Left renal cortex interstitium (tissue), 4 donors: ENCODE measurements at places on chromosomes 6 and 20.

GRCh38 chr20:3910853-3911252 lies 21.7 kb downstream of the PANK2 start:
- no peak for DNase-seq

- DNase-seq: no peak
These were observed 5.3 kb upstream of the NKX2-2 start for GRCh38 chr20:21519136-21519584.

DNA sequence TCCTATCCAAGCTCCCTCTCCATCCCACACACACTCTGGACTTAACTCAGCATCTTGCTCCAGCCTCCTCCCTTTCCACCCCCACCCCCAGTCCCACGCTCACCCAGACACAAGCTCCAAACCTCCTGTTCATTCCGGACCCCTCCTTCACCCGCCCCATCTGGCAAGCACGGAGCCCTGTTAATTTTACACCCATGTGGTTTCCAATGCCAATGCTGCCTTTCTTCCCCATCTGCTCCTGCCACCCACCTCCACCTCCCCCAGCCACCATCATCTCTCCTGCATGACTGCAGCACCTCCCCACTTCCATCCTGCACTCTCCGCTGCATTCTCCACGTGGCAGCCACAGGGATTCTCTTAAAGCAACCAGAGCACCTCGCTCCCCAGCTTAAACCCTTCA lies 9.9 kb upstream of the CDK5RAP1 start:
- DNase-seq: no peak

DNA sequence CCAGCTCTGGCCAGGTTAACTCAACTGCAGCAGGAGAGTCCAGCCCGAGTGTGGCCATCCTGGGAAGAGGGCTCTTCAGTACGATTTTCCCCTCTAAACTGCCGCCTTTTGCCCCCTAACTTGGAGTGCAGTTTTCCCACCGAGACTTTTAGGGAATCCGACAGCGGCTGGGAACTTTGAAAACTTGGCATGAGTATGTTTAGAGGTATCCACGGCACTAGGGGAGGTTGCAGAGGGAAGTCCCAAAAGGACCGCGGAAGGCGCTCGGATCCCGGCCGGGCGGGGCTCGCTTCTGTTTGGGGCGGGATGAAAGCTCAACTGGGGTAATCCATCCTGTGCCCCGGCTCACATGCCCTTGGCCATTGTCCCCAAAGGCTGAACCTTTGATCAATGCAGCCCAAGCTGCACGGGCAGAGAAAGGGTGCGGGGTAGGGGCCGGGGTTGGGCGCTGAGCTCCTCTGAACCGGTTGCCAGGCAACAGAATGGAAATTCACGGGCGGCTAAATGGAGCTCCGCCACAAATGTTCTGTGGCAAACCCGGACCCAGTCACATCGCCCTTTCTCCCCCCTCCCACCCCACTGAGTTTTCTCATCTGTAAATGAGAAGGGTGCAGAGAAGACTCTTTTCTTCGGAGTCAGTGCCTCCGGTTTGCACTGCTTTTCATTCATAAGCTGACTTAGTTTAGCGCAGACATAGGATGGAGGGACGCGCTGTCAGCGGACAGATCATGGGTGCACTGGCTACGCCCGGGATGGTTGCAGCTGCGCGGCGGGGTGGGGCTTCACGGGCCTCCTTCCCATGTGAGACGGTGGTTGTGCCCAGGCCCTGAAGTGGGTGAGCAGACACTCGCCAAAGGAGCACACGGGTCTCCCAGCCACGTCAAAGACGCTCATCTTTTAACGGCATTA lies 2.3 kb downstream of the BMP6 start:
- DNase-seq: no peak

DNA sequence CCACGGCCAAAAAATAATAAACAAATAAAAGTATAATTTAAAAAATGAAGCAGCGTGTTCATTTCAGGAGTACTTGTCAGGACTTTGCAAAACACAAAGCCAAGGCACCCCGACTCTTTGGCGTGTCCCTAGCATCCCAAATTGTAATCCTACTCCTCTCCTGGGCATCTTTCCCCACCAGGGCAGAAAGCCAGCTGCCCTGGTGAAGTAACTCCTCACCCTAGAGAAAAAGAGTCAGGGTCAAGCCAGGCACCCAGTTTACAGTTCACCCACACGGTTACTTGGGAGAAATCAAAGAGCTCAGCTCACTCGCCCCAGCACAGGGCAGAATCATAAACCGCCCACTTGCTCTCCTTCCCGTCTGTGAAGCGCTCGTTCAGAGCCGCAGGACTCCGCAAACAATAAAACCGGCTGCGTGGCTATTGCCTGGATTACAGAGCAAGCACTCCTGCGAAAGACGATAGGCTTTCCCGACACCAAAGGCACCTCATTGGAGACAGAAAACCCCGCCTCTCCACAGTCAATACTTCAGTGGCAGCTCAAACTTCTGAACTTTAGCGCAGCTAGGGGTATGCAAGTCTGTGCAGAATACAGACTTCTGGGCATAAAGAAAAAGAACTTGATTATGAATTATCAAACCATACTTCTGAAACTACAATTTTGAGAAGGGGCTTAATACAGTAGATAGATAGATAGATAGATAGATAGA lies 73.0 kb upstream of the NHSL1 start:
- no peak for DNase-seq

- no peak for DNase-seq
These were observed 37.9 kb downstream of the MGME1 start for GRCh38 chr20:18006684-18007083.

DNA sequence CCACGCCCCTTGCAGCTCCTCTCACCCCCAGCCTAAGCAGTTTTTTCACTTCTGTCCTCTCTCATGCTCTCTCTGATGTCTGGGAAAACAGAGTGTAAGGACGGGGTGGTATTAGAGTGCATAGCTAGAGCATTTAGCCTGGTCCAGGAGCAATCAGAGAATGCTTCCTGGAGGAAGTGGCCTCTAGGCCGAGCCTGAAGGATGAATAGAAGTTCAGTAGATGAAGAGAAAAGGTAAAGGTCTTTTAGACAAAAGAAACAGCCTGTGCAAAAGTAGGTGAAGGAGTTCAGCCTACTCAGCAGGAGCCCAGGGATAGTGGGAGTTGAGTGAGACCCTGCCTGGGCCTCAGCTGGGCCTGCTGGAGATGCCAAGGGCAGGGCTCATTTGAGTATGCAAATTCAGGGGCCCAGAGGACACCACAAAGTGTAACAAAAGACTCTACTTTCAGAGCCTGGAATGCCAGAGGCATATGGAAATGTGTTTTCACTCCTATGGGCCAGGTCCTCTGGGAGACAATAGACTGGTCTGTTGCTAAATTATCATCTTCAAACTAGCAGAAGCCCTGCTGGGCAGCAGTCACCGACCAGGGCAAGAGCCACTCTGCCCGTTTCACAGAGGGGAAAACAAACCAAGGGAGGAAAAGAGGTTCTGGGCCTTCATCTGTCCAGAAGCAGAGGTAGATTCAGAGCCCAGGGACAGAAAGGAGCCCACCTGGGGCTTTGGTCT lies 19.7 kb upstream of the TM9SF4 start:
- no peak for DNase-seq

- DNase-seq: no peak
These were observed 236.5 kb downstream of the CDKAL1 start for GRCh38 chr6:20770773-20771172.

- DNase-seq: peak; percentile 77
These were observed 253.2 kb downstream of the SOX4 start for GRCh38 chr6:21846541-21847451.

DNA sequence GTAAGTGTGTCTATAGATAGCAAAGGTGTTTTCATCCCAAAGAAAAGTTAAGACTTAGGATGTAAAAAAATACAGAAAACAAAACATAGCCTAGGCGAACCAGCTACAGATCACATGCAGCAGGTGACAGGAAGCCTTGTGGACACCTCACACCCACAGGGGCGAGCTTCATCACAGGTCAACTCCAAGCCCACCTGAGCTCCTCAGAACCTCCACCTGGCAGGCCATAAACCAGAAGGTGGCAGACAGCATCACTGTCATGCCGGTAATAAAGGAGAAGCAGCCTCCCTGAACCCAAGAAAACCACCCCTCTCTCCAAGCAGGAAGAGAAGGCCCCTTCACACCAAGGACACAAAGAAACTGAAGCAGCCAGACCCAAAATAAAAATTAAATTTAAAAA lies 1.0 kb downstream of the RALGAPA2 start:
- no peak for DNase-seq

- no peak for DNase-seq
These were observed 1.5 kb downstream of the ZBP1 start for GRCh38 chr20:57618764-57619050.

GRCh38 chr20:34703424-34704176 lies 544 bp upstream of the TP53INP2 start:
- DNase-seq: no peak

- DNase-seq: no peak
These were observed 229.3 kb downstream of the FARS2 start for GRCh38 chr6:5490501-5491069.

DNA sequence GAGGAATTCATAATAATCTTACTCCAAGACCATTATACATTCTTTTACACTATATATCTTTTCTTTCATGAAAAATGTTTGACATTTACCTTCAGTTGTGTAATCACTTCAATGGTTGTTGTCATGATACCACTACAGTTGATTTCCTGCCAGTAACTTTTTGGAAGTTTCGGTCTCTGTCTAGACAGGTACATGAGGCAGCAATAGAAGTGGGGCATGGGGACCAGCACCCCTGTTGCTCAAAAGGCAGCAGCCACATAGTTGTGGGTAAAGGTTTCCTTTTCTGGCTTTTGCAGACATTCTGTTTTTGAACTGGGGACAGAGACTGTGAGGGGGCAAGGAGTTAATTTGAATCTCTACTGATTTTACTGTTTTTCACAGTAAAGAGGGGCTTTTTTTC lies 14.1 kb downstream of the SAMD5 start:
- DNase-seq: no peak

- DNase-seq: peak; percentile 41
These were observed 79.8 kb upstream of the EMILIN3 start for GRCh38 chr20:41446456-41446855.
